ENCODE measurements at places on chromosomes 2 and 18.
A peak's percentile ranks its signal among the peaks of the same experiment; 100 is the strongest.

DNA sequence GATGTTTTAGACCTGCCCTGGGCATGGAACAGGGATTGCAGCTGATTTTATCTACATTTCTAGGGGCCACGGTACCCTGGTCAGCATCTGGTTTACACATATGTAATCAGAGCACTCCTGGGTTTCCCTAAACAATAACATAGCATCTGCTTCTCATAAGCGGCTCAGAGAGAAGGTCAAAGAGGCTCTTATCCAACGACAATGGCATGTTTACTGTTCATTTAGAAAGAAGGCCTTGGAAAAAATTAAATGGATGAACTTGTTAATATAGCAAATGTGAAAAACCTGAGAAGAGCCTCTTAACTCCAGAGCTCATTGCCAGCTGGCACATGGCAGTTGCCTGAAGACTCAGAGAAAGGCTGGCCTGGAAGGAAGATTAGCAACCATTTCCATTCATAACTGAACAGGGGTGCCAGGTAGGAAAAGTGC is 202.8 kb upstream of the THUMPD2 start:
- no peak for DNase-seq

GRCh38 chr2:24399434-24400206 is 39.3 kb upstream of the ITSN2 start:
- DNase-seq, result no peak

DNA sequence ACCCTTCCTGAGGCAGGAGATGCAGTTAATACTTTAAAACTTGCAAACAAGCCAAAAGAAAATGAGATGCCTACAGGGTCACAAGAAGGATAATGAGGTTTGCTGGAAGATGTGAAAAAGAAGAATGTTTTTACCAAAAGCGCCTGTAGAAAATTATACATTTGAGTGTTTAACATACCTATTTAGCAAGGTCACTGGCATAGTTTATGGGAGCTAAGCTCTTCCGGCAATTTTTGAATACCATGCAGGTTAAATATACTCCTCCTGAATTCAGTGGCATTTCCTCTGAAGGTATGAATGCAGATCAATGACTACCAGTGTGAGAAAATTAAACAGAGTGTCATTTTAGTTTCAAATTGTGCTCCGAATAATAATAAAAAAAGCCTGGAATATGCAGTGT is 21.2 kb upstream of the MAP3K20 start:
- peak; percentile 27 for DNase-seq

DNA sequence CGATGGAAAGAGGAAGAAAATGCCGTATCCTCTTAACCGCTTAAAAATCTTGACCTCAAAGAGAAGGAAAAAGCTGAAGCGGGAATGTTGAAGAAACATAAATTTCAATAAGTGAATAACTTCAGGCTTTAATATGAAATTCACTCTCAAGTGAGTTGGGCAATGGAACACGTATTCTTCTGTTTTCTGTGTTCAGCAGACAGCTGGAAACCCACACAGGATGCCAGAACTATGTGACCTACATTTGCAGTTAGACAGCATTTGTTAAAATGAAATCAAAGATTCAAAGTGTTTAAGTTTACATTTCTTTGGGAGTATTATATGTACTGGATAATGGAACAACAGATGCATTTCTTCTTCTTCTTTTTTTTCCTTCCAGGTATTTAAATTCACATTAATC is 80.5 kb upstream of the SPATS2L start:
- DNase-seq, result no peak

- DNase-seq, result no peak
Measured at GRCh38 chr2:21972586-21972985, 848.8 kb downstream of the TDRD15 start.

DNA sequence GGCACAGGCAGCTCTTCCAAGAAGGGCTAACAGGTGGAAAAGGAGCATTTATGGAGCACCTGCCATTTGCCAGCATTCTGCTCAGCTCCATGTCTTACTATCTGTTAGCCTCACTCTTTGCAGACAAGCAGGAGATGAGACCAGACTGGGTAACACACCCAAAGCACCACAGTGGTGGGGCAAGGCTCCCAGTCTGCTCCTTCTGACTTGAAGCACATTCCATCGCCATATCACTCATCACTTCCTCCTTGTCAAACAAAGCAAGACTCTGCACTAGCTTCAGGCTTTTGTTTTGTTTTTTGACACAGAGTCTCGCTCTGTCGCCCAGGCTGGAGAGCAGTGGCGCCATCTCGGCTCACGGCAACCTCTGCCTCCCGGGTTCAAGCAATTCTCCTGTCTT is 182.8 kb downstream of the MGAT5 start:
- DNase-seq, result peak; percentile 44

DNA sequence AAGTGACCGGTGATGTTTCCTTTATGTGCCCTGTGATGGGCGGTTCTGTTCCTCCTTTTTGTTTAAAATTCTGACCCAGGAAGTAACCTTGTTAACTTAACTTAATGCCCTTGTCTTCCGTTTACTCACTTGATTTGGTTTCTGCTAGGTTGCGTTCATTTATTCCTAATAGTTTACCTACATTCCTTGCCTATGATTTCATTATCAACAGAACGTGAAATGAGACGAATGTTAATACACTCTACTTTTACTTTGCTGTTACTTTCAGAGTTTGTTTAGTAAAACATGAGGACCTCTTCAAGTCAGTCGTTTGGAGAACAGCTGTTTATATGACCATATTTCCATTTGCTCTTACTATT is 638 bp downstream of the CEP192 start:
- DNase-seq, result no peak

DNA sequence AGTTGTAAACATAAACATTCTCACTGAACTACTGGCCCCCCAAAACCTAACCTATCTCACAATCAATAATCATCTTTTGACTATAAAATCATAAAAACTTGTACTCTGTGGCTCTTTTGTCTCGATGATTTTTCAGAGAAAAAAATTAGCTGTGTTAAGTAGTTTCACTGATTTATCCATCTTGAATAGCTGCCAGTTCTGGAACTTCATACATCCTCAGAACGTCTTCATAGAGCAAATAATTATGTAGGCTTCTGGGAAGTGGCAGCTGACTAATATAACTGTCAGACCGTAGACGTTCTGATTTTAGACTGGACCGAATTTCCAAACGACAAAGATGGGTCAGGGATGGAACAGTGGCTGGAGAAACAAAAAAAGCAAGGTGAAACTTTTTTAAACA is 97.3 kb upstream of the CHAC2 start:
- no peak for DNase-seq

GRCh38 chr2:138026111-138027020 is 62.1 kb downstream of the HNMT start:
- DNase-seq, result no peak

DNA sequence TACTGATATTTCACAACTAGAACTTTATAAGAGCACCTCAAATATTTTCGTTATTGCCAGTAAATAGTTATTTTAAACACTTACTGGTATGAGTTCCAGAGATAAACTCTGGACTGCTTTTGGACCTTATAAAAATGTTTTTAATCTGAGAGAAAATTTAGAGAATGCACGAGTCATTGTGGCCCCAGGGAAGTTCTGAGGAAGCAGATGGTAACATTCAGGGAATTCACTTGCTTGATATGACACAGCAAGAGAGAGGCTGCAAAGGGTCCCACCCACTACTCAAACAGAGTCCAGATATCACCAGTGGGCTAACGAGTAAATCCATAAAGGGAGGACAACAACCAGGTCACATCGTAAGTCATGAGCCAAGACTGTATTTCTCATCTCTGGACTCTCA is 526.8 kb downstream of the TDRD15 start:
- DNase-seq, result peak; percentile 66

- peak; percentile 69 for DNase-seq
Measured at GRCh38 chr2:137172162-137172561, 406.8 kb downstream of the THSD7B start.

GRCh38 chr18:45008694-45009413 is 328.2 kb downstream of the SETBP1 start:
- no peak for DNase-seq

- no peak for DNase-seq
Measured at GRCh38 chr2:74290466-74291217, 52.6 kb downstream of the SLC4A5 start.

DNA sequence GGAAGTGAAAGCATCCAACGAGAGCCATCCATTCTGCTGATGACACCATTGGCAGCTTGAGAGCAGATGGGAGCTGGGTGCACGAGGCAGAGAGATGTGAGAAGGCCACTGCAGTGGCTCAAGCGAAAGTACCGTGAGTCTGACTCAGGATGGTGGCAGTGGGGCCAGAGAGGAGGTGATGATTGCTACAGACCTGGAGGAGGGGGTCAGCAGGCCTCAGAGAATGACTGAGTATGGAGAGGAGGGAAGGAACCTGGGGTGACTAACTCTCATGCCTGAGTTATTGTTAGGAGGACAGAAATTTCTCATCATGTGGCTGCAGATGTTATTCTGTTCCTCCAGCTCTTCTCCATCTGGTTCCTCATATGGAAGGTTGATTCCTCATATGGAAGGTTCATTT is 8.8 kb upstream of the ZBTB7C start:
- no peak for DNase-seq

DNA sequence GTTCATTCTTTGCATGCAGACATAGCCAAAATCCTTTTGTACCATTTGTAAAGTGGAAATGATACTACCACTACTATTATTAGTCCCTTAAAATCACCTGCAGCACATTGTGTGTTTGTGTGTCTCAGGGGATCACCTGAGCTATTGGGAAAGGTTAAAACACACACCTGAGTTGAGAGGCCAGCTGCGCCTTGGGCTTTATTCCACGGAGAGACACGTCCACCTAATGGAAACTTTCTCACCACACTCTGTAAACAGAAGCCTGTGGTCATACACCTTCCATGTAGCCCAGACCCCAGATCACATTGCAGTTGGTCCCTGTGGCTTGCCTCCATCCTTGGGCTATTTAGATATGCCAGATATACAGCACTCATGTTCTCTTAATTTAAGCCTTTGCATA is 81.8 kb upstream of the SH3BP4 start:
- no peak for DNase-seq

DNA sequence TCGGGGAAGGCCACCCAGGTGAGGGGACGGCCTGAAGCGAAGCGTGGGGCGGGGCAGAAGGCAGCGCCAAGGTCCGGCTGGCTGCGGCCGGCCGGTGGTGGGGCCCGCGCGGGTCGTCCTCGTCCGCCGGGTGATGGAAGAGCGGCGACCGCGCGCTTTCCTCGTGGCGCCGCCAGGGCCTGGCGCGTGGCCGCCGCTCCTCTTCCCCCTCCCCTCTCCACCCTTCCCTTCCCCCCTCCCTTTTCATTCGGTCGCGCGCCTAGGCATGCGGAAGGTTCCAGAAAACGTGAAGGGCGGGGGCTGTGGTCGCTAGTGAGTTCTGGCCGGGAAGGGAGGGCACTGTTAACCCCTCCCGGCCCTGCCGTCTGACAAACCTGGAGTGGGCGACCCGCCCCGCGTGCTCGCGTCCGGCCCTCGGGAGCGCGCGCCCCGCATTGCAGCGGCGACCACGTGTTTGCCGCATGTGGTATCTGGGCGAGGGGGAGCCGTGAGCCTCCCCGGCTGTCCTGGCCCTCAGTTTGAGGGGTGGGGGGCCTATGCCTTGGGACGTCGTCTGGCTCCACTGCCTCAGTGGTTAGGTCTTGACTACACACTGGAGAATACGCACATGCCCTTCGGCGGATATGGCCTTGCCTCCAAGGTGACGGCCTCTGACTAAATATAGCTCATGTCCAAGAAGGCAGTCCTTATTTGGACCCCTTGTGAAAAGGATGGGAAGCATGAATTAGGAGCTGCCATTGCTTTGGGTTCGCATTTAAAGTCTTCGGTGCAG is 579 bp downstream of the MAT2A start:
- DNase-seq, result peak; percentile 73

GRCh38 chr2:129812071-129812470 is 167.4 kb upstream of the RAB6C start:
- DNase-seq, result no peak

GRCh38 chr2:68774569-68775271 is 40.1 kb downstream of the ARHGAP25 start:
- DNase-seq, result no peak

- DNase-seq, result no peak
Measured at GRCh38 chr2:12773586-12774394, 57.1 kb downstream of the TRIB2 start.

DNA sequence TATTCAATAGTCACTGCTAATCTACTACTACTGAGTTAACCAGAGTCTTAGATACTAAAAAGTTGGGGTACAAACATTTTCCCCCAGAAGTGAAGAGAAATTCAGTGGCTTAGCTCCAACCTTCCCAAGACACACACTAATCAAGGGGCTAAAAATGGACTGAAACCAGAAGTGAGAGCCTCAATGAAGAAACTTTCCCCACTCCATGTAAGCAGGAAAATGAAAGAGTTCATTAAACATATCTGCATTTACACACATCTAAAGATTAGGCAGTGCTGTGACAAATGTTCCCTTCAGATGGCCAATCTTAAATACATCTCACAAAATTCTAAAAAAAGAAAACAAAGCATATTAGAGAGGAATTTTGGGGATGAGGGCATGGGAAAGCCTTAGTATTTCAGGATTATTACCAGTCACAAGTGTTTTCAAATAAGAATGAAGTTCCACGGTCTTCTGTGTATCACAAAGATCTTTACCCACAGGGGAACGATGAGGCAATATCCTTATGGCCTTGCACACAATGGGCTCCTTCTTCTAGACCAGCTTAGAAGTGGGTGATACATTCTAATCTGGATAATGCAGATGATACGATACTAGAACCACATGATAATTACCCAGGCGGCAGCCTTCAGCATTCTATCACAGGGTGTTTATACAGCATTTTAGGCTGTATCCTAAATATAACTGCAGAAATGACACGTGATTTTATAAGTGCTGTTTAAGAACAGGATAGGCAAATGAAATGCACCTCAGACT is 17.1 kb downstream of the ANKRD44 start:
- DNase-seq, result no peak

Data from fibroblast of skin of back (primary cell).